Vagina (tissue), 2 donors: ENCODE measurements at places on chromosomes 1 and 21.

DNA sequence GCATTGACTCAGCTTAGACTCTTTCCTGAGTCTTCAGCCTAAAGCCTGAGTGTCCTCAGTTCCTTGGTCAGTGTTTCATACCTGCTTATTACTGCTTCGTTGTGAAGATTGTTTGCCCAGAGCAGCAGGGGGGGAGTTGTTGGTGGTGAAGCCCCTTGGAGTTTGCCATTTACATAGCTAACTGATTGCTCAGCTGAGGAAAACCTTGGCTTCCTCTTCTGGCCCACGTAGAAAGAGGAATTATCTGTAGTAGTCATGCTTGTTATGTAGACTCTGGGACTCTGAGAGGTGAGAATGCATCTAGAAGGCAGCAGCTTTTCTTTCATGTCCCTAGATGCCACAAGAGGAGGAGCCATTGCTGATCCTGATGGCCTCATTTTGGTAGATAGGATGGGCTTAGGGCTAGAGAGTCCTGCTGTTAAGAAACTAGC is 125.9 kb downstream of the MAST2 start:
- DNase-seq: no peak

DNA sequence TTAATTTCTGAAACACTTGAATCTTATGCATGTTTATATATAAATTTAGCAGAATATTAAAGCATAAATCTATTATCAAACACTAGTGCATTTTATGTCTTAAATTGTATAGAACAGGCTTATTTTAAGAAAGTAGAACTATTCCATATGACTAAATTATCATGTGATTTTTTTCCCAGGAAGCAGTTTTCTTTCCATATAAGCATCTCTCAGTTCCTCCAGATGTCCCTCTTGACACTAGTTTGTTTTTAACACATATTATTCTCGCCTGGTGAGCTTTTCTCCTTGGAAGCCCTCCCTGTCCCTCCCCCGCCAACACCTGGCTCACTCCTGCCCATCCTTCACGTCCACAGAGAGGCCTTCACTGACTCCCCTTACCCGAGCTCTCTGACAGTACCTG is 48.3 kb upstream of the BCAR3 start:
- DNase-seq: no peak

GRCh38 chr1:165387505-165387904 is 31.0 kb upstream of the LMX1A start:
- DNase-seq: no peak

DNA sequence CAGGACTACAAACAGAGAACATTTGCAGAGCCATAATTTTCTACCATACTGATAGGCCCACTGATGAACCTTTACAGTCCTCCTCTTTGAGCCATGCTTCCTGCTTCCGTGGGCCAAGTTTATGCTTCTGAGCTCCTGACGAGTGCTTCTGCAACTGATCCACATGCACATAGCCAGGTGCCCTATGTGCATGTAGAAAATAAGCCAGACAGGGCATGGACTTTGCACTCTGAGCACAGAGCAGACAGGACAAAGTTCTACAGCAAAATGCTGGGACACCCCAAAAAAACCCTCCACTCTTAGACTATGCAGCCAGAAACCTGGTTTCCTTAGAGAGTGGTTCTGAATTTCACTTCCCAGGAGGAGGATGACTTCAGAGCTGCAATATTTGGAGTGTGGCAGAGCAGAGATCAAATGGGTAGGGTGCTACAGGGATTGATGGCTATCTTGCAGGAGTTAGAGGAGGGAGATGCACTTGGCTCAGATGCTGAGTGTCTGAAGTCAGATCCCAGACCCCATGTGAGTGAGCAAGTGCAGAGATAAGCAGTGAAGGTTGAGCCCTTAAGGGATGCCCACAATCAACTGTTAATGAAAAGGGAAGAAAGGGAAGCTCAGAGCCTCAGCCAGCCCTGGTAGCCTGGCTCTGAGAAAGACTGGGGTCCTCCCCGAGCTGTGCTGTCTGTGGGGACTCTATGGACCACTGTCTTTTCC is 230.9 kb downstream of the DUSP10 start:
- DNase-seq: no peak

- DNase-seq: no peak
Measured at GRCh38 chr21:35197992-35198431, 148.9 kb upstream of the RUNX1 start.

DNA sequence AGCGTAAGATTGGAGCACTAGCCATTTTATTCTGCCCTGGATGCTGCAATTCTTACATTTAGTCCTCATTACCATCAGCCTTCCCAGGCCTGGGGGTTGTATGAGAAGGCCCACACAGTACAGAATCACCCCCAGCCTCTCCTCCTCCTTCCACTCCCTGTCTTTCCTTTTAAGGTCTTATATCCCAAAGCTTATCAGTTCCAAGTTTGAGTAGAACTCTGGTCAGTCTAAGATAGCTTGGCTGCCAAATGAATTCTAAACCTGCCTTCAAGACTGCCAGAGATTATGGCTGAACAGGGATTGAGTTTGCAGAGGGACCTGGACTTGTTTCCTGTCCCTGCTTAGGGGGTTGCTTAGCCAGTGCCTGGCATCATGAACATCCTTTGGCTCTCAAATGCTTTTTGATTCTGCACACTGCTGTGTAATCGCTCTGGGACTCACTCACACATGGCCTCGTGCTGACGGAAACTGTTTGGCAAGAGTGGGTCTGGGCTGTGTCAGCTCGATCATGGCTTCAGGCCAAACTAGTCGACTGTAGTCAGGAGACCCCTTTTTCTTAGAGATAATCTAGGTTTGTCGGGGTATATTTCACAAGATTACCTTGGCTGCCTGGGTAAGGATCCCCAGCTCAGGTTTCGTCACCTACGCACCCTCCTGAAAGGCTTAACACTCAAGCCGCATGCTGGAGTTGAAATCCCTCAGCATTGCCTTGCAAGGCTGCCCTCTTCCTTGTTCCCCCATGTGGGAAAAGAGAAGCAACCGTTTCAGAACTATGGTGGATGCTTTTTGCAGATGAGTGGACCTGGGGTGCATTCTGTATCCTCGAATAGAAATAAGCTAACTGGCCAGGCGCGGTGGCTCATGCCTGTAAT is 252.6 kb downstream of the NFIA start:
- no peak for DNase-seq

GRCh38 chr1:230335861-230336522 is 90.1 kb downstream of the PGBD5 start:
- no peak for DNase-seq
